ENCODE measurements at places on chromosomes 1 and 21.

DNA sequence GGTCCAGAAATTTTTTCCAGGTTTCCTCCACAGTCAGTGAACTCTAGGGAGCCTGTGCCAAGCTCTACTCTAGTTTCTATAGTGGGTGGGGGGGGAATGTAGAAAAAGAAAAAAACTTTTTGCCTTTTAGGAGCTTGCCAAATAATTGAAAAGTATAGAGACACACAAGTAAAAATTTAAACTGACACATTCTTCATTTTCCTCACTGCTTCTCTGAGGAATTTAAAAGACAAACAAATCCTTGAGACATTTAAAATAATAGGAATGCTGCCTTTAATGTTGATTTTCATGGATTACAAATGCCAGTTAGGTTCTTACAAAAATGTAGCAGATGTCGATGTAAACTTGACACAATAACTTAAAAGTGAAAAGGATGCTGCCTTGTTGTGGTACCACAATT, 241.9 kb downstream of the DNM3 start:
- no peak for DNase-seq

DNA sequence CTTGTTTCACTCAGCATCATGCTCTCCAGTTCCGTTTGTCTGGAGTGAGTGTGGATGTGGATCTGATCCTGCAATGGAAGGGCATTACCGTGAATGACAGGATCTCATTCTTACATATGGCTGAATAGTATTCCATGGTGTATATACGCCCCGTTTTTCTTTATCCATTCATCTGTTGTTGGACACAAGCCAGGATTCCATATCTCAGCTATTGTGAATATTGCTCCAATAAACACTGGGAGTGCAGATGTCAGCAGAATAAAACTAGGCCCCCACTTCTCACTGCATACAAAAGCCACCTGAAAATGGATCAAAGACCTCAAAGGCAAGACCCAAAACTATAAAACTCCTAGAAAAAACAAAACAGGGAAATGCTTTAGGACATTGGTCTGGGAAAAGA, 120.3 kb upstream of the TMPRSS2 start:
- no peak for DNase-seq

- no peak for DNase-seq
These were observed 149.2 kb downstream of the PSMG1 start for GRCh38 chr21:39033878-39034589.

- no peak for DNase-seq
These were observed 40.4 kb downstream of the UBR4 start for GRCh38 chr1:19169642-19170041.

All from kidney epithelial cell (primary cell).